ENCODE measurements at places on chromosomes 3 and 15.

GRCh38 chr3:22935040-22935439 is 268.1 kb upstream of the UBE2E2 start:
- DNase-seq = no peak

- no peak for DNase-seq
Observed at GRCh38 chr15:40082195-40082883, 26.3 kb downstream of the BMF start.

DNA sequence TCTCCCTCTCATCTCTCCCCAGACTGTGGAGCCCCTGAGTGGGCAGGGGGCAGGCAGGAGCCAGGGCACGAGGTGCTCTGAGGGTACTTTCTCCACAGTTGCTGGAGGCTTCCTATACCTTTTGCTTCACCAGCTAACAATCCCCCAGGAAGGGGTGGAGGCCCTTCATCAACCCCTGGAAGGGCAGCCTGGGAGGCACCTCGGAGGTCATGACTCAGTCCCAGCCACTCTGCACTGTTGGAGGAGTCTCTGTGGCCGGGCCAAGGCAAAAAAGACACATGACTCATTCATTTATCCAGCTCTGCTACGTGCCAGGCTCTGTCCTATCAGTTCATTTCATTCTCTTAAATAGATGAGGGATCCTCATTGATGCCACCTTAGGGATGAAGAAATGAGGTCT is 15.6 kb upstream of the KY start:
- DNase-seq = no peak

DNA sequence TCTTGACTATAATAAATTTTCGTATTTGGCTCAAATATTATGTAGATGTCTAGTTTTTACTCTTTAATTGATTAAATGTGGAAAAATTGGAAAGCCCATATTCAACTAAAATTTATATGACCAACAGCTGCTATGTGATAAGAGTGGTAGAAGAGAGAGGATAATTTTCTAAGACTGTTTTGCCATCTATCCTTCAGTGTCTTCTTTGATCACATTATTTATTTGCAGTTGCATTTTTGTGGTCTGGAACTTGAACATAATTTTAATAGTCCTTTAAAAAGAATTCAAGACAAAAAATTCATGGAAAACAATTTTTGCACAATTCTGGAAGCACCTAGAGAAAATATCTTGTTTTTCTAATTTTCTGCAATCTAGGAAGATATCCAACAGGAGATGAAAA is 213.3 kb upstream of the THBS1 start:
- no peak for DNase-seq

GRCh38 chr15:34366271-34367065 is 528 bp downstream of the LPCAT4 start:
- peak; percentile 47 for DNase-seq

GRCh38 chr3:87793337-87793877 is 265.4 kb downstream of the CGGBP1 start:
- DNase-seq = no peak

- DNase-seq = no peak
Observed at GRCh38 chr3:116678853-116679252, 30.7 kb upstream of the TUSC7 start.

DNA sequence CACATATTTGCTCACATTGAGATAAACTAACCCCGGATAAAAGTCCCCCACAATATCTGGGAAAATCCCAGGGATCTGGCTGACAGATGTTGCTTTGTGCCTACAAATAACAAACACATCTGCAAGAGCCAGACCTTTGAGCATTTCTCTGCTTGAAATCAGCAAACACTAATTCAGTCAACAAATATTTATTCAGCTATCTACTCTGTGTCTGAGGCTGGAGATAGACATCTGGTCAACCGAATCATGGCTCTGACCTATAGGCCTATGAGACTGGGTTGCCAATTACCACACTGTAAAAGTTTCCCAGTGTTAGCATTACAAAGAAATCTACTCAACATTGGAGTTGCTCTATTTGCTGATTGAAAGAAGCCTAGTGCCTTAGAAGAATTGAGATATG is 201.1 kb upstream of the CADPS start:
- DNase-seq = no peak

GRCh38 chr3:100003609-100004503 is 110.4 kb downstream of the FILIP1L start:
- no peak for DNase-seq

- DNase-seq = no peak
Observed at GRCh38 chr3:115903843-115904242, 280.5 kb downstream of the GAP43 start.

GRCh38 chr3:42461762-42462161 is 40.7 kb upstream of the VIPR1 start:
- DNase-seq = no peak

GRCh38 chr3:172173316-172174254 is 134.2 kb downstream of the FNDC3B start:
- DNase-seq = no peak

GRCh38 chr3:87145553-87145952 is 81.6 kb upstream of the CHMP2B start:
- DNase-seq = no peak

- no peak for DNase-seq
Observed at GRCh38 chr3:107392549-107393165, 15.4 kb downstream of the CCDC54 start.

GRCh38 chr15:68425428-68426060 is 6.4 kb downstream of the ITGA11 start:
- no peak for DNase-seq

DNA sequence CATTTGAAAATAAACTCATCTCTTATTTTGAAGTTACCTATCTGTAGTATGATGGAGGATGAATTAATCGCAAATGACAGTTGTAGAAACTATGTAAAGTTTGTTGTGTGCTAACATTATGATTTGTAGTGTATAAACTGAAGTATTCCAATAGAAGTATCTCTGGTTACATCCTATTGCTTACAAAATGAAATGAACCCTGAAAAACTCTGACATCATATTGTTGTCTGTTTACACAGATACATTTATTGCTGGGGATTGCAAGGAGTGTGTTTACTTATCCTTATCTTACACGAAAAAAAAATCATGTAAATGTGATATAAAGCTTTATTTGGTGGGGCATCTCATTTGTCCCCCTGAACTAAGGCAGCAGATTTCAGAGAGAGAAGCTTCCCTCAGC is 2.6 kb upstream of the ABHD10 start:
- DNase-seq = no peak

DNA sequence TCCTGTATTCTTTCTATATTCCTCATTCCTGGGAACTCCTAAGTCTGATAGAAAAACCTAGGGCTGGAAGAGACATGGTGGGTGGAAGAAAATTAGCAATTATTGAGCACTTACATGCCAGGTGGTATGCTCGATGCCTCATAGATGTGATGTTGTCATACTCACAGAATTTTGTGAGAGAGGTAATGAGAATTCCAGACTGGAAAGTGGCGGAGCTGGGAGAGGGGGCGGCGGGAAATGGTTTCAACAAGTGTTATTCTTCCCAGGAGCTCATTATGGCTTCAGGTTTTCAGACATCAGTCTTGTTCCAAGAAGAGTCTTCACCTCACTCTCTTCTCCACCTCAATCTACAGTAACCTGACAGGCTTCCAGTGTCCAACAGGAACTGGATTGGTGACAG is 16.2 kb downstream of the TIMP4 start:
- DNase-seq = no peak

DNA sequence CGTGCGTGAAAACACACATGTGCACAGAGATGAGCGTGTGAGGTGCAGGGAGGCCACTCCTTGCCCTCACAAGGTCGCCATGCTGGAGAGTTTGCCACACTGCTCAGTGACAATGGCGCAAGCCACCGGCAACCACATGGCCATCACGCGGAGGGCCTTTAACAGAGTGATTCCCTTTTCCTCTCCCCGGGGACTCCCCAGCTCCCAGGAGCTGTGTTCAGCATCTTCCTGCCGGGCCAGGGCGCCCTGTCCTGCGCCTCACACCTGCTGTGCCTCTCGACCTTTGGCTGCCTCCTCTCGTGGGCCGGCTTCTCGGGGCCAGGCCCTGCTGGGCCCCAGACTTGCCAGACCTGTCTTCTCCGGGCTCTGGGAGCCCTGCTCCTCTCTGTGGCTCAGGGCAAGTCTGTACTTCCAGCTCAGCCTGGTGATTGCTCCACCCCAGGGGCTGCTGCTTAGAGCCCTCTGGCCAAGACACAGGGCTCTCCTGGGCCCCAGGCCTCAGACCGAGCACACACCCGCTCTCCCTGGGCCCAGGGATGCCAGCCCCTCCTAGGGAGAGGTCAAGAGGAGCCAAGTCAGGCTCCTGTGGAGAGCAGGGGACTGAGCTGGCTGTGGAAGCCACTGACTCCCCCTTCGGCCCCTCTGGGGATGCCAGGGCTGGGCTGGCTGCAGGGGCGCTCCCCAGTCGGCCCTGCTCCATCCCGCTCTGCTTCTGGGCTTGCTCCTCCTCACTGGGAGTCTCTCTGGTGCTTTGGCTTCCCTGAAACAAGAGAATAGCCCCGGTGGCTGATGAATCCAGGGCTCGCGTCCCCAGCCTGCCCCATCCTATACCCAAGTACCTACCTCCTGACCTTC is 5.6 kb downstream of the CCDC9B start:
- no peak for DNase-seq

DNA sequence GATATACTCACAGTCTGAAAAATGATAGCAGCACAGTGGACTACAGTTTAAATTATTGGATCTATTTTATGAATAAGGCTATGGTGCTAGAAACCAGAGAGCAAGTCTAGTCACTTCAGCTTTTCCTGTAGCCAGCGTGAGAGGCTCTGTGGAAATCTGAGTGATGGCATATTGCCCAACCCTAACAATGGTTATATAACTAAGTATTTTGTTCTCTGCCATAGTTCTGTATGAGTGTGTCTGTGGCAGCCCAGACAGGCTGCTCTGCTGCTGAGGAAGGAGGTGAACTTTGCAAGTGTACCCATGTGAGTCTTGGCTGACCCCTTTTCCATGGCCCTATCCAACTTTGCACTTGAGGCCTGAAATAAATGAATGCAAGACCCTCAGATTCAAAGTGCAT is 105.7 kb downstream of the LRTM1 start:
- no peak for DNase-seq

GRCh38 chr15:31503256-31503655 is 176.6 kb downstream of the KLF13 start:
- DNase-seq = no peak

GRCh38 chr3:72628065-72628464 is 220.2 kb downstream of the SHQ1 start:
- DNase-seq = no peak

GRCh38 chr3:190097025-190097424 is 23.7 kb downstream of the P3H2 start:
- no peak for DNase-seq
